ENCODE measurements at places on chromosomes 16 and 17.

DNA sequence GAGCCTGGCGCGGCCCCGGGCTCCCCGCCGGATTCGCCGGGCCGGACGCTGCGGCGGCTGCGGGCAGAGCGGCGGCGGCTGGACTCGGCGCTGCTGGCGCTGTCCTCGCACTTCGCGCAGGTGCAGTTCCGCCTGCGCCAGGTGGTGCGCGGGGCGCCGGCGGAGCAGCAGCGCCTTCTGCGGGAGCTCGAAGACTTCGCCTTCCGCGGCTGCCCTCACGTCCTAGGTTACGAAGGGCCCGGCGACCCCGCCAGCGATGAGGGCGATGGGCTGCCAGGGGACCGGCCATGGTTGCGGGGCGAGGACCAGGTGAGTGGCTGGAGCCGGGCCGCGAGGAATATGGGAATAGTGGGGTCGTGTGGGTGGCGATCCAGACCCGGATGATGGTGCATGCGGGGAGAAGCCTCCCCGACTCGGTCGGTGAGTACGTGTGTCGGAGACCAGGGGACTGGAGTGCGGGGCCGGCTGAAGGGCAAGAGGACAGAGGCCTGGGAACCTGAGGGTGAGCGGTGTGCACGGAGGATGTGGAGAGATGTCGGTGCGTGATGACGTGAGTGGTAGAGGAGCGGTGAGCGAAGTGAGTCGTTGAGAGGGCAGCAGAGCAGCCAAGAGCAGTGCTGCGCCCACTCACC is 517 bp downstream of the RUNDC1 start:
- DNase-seq: peak; percentile 64

DNA sequence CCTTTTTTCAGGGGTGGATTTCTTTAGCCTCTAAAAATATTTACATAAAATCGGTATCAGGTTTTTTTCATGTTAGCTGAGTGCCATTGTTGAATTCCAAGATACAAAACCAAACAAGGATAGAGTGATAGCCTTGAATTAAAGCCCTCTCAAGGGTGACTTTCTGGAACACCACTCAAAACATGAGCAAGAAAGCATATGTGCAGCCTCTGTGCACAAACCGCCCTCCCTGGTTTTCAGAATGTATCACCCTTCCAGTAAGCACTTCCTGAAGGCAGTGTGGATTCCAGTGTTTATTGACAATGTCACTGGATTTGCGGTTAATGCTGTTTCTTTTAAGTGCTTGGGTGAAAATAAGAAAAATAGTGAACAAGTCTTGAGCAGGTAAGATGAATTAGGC is 597.7 kb downstream of the TMEM114 start:
- no peak for DNase-seq

GRCh38 chr16:84495506-84495905 is 9.0 kb downstream of the MEAK7 start:
- no peak for DNase-seq

DNA sequence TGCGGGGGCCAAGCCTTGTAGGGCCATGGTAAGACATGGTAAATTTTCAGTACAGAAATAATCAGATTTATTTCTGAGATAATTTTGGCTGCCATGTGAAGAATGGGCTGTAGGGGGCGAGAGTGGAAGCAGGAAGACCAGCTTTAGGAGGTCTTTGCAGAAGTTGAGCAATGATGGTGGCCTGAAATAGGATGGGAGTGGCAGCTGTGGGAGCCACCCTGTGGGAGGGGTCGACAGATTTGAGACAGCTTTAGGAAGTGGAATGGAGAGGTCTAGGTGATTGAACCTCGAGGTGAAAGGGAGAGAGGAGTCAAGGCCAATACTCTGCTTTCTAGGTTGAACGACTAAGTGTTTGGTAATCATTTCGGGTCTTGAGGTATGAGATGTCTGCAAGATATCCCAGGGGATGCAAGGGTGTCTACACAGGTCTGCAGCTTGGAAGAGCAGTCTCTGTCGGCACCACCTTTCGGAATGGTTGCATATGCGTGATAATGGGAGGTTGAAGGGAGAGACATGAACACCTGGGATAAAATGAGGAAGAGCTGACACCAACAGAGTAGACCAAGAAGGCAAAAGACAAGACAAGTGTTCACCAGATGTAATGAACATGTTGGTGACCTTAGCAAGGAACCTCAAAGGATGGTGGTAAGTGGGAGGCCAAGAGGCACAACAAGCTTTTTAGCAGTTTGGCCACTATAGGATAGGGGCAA is 4.2 kb upstream of the ATXN7L3 start:
- DNase-seq: no peak

- DNase-seq: no peak
Observed at GRCh38 chr17:82648742-82649331, 593 bp upstream of the WDR45B start.

DNA sequence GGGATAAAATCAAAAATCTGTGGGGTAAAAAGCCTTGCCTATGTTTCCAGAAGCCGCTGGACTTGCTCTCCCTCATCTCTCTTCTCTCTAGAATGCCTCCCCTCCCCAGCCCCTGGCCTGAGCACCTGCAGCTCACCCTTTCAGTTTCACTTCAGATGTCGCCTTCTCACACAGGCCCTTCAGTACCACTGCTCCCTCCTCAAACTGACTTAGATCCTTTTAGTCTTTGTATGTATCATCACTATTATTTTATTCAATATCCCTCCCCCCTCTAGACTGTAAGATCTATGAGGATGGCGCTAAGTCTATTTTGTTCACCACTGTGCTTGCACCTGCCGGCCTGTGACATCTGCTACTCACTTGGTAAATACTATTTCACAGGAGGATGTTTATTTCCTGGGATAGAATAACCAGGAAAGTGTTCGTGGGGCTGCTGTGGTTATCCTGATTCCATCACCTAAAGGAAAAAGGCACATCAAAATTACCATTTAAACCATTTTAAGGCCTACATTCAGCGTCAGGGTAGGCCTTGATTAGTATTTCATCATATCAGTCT is 122.3 kb downstream of the MRTFB start:
- no peak for DNase-seq

DNA sequence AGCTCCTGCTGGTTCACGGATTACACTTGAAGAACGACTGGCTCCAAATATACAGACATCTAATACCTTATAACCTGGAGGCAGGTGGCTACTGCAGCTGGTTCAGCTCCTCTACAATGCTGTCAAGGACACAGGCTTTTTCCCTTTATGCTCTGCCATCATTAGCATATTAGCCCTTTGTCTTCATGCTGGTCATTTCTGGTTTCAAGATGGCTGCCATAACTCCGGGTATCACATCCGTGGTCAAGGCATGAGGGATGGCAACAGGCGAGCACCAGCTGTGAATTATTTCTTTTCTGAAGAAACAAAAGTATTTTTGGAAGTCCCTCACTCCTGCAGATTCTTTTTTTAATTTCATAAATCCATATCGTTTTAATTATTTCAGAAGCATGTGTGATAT is 124.3 kb upstream of the MED13 start:
- no peak for DNase-seq

DNA sequence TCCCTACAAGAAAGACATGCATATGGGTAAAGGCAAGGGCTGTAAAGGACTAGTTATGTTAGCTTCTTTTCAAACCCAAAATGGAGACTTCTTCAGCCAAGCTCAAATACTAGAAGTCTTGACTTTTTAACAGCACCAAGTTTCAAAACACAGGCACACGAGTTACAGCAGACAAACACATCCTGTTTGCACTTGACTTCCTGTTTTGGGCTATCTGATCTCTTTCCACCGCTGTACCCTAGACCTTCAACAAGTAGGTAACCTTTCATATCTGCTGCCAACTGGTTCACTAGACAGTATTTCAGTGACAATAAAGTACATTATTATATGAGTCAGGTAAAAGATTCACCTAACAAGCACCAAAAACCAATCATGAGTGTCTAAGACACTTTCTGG is 12.3 kb downstream of the RFFL start:
- DNase-seq: no peak

DNA sequence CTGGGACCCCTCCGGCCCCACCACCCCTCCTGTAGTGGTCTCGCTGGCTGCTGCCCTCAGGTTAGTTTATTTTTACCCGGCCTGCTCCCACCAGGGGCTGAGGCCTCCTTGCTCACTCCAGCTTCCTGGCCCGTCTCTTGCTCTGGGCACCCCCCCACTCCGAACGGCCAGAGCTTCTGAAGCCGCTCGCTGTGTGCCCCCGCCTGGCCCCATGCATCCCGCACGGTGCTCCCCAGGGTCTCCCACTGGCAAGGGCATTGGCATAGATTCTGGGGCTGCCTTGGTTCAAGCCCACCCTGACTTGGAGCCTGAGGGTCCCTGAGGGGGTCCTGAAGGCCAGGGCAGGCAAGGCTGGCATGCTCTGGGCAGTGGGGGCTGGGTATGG is 186.4 kb downstream of the SEC14L1 start:
- no peak for DNase-seq

- DNase-seq: no peak
Observed at GRCh38 chr17:31856750-31857149, 2.3 kb downstream of the COPRS start.

- DNase-seq: no peak
Observed at GRCh38 chr17:37541880-37542660, 52.4 kb downstream of the DUSP14 start.

GRCh38 chr17:38798614-38799500 is 499 bp downstream of the PIP4K2B start:
- peak; percentile 43 for DNase-seq

- no peak for DNase-seq
Observed at GRCh38 chr17:64037802-64038201, 17.4 kb upstream of the ICAM2 start.

GRCh38 chr16:57510016-57510871 is 24.0 kb upstream of the DOK4 start:
- DNase-seq: no peak

Data from activated T-cell treated with anti-CD3 and anti-CD28 coated beads for 48 hours (primary cell).